ENCODE measurements at places on chromosomes 6 and 20.

DNA sequence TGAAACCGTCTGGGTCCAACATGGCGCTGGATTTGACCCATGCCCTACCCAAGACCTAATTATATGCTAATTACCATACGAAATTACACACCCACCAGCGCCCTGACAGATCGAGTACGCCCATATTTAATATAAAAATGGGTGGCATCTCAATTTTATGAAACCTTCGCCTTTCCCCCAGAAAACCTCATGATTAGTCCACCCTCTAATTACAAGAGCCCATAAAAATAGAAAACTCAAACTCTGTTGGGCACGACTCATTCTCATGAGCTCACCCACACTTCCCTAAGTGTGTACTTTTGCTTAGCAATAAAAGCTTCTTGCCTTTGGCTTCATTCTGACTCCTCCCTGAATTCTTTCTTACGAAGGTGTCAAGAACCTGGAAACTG is 136.4 kb downstream of the OR2B2 start:
- DNase-seq = no peak

GRCh38 chr6:137863091-137863797 is 3.8 kb upstream of the TNFAIP3 start:
- peak; percentile 67 for DNase-seq

DNA sequence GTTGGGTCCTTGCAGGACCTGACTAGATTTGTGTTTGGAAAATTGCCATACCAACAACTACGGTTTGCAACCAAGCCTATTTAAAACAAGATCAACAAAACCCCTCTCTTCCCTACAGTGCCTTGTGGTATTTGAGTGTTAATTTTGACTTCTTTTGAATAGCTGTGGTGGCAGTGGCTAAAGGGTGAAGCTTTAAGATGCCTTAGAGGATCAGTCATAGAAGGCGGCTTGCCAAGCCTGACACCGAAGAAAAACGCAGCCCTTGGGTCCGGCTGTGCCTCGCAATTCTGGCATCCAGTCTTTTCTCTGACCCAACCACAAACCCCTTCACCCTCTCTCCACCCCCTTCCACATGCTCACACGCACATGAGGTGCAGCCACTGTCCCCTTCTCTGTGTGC is 32.6 kb downstream of the BMP6 start:
- DNase-seq = peak; percentile 90

- DNase-seq = peak; percentile 54
These were observed 36.6 kb upstream of the BTN3A2 start for GRCh38 chr6:26328265-26328844.

DNA sequence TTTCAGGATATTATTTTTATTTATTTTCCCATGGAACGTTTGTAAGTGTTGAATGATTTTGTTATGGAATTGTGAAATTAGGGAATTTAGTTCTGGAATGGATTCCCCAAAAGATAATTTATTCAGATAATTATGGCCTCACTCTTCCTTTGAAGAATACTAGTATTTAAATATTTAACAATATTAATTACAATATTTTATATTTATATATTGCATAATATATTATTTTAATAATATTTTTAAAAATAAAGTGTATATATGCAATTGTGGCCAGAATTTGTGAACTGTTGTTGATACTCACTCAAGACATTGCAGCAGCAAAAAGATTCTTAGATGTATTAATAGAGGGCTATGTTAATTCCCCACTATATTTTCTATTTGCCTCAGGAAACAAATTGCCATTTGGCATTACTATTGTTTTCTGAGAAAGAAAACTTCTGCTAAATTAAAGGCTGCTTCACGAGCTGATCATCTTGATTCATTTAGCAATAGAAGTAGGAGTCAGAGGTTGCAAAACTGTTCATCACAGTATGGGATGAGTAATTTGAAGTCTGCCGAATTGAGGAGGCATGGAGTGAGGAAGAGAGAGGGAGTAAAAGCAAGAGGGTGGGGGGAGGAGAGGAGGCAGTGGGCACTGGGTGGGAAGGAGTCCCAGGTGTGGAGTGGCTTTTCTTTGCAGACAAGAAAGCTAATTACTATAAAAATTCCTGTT is 729.2 kb downstream of the DHX35 start:
- no peak for DNase-seq

DNA sequence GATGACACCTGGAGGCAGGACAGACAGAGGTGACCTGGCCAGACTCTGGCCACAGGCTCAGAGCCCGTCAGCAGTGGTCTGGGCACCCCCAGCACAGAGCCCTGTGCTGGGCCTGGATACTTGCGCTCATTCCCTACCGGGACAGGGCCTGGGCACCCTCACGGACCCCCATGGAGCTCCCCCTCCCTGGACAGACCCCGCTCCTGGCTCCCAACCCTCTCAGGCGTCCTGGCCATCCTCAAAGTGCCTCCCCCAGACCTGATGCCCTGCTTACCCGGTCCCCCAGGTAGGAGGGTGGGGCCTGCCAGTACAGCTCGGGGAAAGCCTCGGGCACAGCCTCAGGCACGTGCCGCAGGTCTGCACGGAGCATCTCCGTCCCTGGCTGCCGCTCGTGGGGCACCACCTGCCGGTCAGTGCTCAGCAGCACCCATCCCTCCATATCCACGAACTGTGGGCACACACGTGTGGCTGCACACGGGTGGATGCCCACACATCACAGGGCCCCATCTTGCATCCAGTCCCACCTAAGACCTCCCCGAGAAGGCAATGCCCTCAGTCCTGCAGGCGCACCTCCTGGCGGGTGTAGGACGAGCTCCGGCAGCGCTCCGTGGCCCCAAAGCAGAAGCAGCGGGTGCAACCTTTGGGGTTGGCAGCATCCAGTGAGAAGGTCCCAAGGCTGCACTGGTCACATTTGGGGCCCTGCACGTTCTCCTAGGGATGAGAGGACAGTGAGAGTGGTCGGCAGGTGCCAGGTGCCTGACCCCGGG is 24.3 kb downstream of the ADRM1 start:
- no peak for DNase-seq

GRCh38 chr6:132235596-132236280 is 165.5 kb downstream of the MOXD1 start:
- DNase-seq = no peak

- DNase-seq = no peak
These were observed 44.5 kb upstream of the STXBP5 start for GRCh38 chr6:147159536-147160374.

GRCh38 chr6:43878127-43878634 is 108.2 kb downstream of the VEGFA start:
- no peak for DNase-seq

DNA sequence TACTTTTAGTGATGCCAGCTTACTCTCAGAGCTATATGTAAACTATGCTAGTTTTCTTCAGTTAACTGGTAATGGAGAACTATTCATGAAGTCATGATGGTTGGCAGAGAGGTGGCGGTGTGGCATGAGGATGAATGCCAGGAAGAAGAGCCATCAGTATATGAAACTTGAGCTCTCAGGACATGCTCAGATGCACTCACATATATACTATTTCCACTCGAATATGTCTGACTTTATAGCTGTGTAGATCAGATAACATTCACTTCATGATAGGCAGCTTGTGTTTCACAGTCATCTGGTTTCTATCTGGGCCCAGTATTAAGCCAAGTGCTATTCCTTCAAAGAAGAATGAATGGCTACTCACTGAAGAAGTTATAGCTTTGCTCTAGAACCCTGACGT is 46.2 kb upstream of the CEP85L start:
- no peak for DNase-seq

DNA sequence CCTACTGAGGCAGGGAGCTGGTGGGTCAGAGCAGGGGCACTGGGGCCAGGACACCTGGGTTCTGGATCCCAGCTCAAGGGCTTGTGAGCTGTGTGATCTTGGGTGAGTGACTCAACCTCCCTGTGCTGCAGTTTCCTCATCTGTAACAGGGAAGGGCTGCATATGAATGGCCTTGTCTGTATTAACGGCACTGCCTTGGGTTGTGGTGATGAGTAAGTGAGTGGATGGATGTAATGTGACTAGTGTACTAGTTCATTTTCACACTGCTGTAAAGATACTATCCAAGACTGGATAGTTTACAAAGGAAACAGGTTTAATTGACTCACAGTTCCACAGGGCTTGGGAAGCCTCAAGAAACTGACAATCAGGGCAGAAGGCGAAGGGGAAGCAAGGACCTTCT is 233.5 kb downstream of the TAF4 start:
- DNase-seq = no peak

- DNase-seq = peak; percentile 80
These were observed 130.1 kb upstream of the DST start for GRCh38 chr6:56772737-56773184.

GRCh38 chr6:4814212-4814611 is 38.0 kb downstream of the CDYL start:
- no peak for DNase-seq

DNA sequence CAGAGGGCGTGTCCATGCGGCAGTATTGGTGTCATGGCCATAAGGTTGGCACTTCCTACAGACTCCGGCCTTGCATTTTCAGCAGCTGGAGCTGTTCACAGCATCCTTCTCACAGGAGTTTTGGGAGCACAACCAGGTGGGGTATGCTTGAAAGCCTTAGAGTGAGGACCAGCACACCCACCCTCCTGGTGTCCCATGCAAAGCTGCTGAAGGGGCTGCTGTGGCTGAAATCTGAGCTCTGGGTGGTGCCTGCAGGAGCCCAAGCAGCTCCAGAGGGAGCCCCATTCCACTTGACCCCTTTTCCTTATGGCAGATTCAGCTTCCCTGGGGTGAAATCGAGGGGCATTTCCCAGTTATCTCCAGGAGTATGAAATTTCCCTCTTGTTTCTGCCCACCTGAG is 74.0 kb upstream of the BHLHE23 start:
- no peak for DNase-seq

DNA sequence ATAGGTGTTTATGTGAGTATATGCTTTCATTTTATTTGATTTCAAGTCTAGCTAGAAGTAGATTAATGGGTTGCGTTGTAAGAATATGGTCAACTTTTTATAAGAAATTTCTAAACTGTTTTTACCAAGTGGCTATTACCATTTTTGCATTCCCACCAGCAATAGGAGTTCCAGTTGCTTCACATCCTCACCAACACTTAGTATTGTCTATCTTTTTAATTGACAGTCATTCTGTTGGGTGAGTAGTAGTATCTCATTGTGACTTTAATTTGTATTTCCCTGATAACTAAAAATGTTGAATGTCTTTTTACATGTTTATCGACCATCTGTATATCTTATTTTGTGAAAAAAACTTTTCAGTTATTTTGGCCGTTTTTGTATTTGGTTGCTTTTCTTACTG is 135.3 kb downstream of the AKAP7 start:
- no peak for DNase-seq

GRCh38 chr6:57303931-57304681 is 13.3 kb upstream of the PRIM2 start:
- peak; percentile 36 for DNase-seq

DNA sequence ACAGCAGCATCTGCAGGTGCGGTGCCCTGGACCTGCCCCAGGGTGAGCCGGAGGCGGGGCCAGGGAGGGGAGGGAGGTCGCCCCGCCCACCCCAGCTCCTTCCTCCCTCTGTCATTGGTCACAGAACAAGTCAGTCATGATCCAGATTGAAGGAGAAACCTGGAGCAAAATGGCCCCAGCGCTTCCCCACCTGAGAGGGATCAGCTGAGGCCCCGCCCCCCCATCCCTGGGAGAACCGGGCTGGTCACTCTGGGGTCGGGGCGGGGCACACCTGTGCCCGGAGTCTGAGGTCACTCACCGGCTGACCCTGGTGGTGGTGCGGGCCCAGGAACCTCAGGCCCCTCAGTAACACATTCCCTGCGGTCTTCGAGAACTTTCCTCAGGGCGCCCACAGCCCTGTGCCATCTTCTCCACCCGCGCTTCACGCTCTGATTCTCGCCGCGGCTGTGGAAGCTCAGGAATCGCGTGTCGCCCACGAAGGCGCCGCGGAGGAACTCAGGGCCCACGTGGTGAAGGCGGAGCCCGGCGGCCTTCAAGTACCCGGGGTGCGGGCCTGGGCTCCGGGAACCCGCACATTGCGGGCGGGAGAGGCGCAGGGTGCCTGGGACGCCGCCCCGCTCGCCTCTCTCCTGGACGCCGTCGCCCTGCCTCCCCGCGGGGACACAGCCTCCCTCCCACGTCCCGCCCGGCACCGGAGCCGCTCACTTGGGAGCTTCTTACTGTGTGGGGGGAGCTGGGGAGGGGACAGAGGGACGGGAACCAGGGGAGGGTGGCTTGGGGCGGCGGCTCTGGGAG is 36.4 kb upstream of the HLA-C start:
- no peak for DNase-seq

- no peak for DNase-seq
These were observed 1.6 kb upstream of the TFAP2D start for GRCh38 chr6:50711686-50712085.

DNA sequence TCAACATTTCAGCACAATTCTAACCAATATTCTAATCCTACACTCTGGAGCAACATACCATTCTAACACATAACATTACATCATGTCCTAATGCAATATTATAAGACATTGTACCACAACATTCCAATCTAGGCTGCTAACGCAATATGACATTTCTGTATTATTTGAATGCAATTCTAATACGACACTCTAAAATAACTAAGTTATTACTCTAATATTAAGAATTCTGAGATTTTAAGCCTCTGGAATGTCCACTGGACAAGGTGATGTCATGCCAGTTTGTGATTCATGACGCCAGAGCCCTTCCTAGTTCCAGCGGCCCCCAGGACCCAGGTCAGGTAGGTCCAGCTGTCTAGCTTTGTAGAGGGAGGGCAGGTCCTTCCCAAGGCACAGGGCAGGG is 69.7 kb upstream of the SIRPA start:
- peak; percentile 70 for DNase-seq

DNA sequence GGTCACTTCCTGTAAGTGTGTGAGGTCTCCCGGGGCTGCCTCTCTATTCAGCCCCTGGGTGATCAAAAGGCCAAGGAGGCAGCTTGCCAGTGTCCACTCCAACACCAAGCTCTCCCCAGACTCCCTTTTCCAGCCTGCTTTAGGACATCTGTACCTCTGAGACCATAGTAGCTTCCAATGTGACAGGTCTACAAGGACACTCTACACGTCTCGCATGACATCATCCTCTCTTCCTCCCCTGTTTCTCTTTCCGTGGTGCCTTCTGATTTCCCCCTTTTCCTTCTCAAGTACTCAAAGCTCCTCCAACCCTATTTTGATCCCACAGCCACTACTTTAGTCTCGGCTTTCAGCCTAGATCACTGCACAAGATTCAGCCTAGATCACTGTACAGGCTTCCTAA is 26.4 kb downstream of the HLA-F start:
- DNase-seq = no peak

DNA sequence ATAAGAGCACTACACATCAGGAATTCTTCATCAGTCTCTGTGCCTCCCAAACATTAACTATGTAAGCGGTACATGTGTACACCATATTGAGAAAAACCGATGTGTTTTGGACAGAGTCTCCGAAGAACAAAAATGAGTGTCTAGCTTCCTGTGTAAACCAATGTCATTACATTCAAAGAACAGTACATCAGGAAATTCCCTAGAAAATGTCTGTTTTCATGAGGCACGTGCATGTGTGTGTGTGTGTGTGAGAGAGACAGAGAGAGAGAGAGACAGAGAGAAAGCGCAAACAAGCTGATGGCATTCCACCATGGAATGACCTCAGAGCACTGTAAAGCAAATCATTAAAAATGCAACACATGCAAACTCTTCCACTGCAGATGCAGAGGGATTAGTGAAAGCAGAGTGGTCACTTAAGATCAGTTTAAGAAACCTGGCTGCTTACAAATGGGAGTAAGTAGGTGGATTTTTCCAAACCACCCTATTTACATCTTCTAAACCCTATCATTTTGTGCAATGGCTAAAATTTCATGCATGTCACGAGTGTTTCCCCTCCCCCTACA is 133.9 kb downstream of the HIVEP2 start:
- no peak for DNase-seq

GRCh38 chr20:61055180-61056010 is 196.7 kb upstream of the CDH4 start:
- no peak for DNase-seq

GRCh38 chr20:58870293-58871014 is 17.9 kb downstream of the GNAS start:
- DNase-seq = peak; percentile 72

All from cardiac fibroblast (primary cell).